Stimulated activated CD4-positive, alpha-beta T cell treated with anti-CD3 and anti-CD28 coated beads, Interleukin-12 subunit alpha, Interleukin-12 subunit beta, amount 100 ng/mL, for 4 hours (primary cell): ENCODE measurements at places on chromosomes 1 and 21.

DNA sequence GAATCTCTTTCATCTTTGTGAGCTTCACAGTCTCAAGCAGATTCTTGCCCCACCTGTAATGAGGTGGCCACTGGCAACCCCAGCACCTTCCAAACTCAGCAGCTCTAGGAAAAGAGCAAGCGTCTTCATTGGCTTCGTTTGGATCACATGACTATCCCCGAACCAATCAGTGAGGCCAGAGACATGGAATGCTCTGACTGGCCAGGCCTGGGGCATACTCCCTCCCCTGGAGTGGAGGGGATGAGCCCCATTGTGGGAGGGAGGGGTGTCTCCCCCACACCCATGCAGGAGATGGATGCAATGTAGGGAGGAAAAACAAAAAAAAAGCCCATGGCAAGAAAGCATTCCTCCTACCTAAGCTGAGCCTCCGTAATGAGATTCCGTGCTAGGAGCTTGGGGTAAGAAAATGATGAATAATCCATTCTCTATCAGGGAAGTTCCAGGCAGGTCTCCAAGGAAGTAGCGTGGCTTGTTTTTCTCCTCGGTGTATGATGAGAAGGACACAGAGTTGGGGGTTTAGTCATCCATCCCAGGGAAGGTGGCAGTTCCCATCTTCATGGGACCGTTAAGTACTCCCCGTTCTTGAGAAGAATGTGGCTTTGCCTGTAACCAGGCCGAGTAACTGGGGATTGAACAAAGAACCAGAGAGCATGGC lies 32.7 kb downstream of the FHAD1 start:
- no peak for DNase-seq

DNA sequence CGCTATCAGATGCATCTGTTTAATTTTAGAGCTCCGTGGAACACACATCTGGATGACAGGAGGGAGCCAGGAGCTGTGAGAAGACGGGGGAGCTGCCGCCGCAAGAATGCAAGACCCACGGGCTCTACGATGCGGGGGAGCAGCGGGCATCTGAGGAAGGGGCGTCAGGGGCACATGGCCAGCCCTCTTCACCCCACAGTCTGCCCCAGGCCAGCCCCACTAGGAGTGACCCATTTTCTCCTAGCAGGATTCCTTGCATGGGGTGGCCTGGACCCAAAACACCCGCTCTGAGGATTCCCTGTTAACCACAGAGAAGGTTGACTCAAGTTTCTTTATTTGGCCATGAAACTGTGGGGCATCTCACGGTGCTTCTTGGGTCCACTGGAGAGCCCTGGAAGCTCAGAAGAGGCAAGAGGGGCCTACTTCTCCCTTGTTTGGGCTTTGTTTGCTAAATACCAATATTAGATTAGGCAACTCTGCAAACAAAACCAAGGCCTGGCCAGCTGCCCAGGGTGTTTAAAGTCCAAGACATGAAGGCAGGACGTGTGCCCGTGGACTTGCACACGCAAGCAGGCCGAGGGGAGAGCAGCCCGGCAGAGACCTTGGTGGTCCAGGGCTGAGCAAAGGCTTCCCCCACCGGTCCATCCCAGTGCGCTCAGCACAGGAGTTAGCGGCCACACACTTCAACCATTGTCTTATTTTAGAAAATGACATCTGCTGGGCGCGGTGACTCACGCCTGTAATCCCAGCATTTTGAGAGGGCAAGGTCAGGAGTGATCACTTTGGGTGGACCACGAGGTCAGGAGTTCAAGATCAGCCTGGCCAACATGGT lies 89.8 kb downstream of the DHRS3 start:
- no peak for DNase-seq

DNA sequence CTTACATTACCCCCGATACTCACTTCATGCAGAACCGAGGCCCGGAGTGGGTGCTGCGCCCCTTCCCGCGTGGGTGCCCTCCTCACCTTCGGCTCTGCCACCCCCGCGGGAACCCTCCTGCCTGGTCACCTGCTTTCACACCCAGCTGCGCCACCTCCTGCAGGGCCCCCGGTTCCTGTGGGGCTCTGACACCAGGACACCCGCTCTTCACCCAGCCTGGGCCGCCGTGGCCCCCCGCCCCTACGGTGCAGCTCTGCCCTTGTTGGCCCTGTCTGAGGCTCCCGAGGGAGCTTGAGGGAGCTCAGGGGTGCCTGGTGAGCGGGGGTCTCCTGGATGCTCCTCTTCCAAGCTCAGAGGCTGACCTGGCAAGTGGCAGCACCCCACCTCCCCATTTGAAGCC lies 19.0 kb downstream of the RRP1 start:
- DNase-seq: no peak

DNA sequence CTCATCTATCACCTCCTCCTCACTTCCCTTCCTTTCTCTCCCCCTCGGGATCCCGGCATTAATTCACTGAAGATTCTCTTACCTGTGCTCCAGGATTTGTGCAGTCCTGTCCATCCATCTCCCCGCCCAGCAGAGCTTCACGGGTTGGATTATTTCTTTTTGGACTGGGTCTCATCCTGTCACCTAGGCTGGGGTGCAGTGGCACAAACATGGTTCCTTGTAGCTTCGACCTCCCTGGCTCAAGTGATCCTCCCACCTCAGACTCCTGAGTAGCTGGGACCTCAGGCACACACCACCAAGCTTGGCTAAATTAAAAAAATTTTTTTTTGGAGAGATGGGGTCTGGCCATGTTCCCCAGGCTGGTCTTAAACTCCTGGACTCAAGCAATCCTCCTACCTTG lies 12.3 kb upstream of the CSF3R start:
- no peak for DNase-seq

DNA sequence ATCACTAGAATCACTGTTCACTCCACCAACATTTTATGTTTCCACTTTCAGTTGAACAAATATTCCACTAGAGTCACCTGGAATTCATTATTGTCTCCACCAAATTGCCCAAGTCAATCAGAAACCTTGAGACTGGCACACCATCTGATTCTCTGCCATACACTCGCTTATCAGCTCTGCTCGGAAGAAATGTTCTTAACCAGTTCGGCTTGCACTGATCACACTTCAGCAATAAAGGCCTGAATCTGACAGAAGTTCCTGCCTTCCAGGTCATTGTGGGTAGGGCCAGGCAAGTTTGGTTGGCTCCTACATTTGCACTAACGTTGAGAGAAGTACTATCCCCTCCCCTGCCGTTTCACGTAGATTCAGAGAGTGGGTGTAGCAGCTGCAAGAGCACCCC lies 10.0 kb downstream of the TPM3 start:
- no peak for DNase-seq

DNA sequence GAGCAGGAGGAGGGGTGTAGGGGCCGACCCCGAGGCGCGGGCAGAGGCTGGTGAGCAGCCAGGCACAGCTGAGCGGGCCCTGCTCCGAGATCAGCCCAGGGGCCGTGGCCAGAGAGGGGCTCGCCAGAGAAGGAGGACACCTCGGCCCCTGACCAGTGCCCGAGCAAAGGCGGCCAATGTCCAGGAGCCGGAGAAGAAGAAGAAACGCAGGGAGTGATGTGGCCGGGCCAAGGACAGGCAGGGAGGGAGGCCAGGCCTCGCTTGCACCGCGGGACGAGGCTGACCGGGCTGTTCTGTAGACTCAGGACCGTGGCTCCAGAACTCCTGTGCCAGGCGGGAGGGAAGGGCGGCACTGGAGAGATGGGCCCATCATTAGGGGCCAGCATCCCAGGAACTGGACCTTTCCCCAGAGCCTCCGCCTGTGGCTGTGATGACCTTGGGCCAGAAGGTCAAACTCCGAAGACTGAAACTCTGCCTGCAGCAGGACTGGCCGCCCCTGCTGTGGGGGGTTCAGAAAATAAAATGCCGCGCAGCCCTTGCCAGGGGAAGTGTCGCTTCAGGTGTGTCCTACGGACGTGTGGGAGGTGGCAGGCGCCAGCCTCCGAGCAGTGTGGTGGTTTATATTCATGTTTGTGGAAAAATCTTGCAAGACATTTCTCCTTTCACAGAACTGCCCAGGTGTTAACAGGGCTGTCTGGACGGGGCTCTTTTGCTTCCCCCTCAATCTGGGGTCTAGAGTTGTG lies 14.4 kb downstream of the RRP1 start:
- DNase-seq: no peak

- DNase-seq: no peak
Observed at GRCh38 chr1:172956871-172957270, 93.9 kb downstream of the TNFSF18 start.

- no peak for DNase-seq
Observed at GRCh38 chr1:86450847-86451246, 17.9 kb upstream of the CLCA1 start.

DNA sequence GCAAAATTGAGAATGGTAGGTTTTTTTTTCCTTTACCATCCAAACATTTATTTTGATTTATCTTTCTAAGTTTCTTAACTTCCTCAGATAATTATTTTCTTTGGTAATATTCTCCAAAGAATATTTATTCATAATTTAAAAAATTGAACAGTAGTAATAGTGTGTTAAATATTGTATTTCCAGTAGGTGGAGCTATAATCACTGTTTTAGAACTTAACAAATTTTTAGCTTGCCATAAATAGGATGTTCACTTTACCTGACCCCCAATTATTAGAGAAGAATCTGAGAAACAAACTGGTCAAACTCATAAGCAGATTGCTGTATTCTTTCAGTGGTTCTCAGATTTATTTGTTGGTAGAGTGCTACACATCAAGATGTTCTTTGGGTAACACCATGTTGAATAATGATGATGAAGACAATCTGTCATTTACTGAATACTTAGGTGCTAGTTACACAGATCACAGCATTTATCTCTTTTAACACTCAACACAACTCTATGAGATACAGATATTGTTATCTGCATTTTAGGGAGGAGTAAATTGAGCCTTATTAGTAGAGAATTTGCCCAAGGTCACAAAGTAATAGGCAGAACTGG lies 82.4 kb upstream of the GPR88 start:
- no peak for DNase-seq
